ENCODE measurements at places on chromosomes 5 and 9.

DNA sequence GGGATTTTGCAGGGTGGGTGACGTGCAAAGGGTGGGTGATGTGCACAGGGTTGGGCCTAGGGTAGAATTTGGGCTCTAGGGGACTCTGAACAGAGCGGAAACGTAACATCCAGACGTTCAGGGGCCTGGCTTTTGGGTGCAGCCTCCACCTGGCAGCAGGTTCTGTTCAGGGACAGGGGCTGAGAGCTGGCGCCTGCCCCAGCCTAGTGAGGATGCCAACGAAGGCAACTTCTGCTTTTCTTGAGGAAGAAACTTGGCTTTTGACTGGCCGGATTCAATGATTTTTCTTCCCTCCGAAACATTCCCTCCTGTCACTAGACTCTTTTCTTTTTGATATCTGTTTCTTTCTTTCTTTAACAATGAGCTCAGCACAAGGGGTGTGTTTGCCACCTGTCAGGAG is 38.6 kb upstream of the SLC6A19 start:
- DNase-seq = no peak

- DNase-seq = no peak
Measured at GRCh38 chr9:128898845-128899565, 17.1 kb downstream of the LRRC8A start.

- no peak for DNase-seq
Measured at GRCh38 chr5:111229221-111229835, 5.1 kb downstream of the CAMK4 start.

- no peak for DNase-seq
Measured at GRCh38 chr9:84101964-84102632, 121.5 kb downstream of the RMI1 start.
